Stimulated activated CD4-positive, alpha-beta T cell treated with anti-CD3 and anti-CD28 coated beads, TNF-alpha, amount 100 ng/mL, for 4 hours (primary cell): ENCODE measurements at places on chromosomes 4 and X.

- no peak for DNase-seq
Observed at GRCh38 chr4:26826721-26827120, 33.9 kb upstream of the STIM2 start.

DNA sequence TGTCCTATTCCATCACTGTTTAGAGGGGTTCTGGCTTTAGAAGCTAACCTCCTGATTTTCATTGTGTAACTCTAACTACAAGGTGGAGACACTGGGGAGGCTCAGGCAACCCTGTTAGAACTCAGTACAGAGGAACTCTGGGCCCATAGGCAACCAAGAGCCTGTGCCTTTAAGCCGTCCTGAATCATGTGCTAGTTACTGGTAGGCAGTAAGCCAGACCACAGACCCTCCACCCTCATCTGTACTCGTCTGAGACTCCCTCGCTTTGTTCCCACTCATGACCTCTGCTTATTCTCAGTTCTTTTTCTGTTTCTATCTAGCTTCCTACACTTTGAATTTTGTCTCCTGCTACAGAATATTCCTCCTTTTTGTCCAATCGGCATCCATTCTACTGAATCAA, 31.4 kb downstream of the TBC1D1 start:
- DNase-seq: no peak

GRCh38 chr4:151942971-151943370, 182.2 kb upstream of the GATB start:
- DNase-seq: no peak

- no peak for DNase-seq
Observed at GRCh38 chr4:180148737-180149136, 2094.5 kb upstream of the TENM3 start.

DNA sequence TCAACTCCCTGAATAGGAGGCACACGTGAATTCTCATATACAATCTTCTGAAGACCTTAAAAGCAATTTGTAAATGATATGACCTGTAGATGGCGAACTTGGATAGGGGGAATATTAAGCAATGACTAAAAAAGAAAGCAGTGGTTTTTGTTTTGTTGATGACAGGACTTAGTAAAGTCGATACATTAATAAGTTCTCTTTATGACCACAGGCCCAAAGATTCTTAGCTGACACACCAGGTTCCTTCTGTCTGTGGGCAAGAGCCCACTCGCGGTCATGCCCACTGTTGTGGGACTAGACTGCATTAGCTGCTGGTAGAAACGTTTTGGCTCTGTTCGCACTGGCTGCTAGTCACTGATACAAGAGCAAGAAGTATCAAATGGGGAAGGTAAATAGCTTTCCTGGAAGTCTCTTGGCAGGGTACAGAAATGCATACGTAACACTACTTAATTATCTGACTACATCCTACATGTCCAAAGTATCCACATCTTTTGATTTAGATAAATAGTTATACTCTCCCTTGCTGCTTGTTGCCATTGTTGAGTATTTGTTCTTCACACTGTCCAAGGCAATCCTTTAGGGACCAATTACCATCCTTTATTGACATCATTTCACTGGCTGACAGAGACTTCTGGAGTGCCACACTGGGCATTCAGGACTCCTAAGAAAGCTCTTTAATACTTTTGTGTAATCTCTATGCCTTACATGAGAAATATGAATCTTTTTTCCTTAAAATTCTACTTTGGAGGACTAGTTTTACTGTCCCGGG, 31.0 kb downstream of the ALPK1 start:
- DNase-seq: no peak

DNA sequence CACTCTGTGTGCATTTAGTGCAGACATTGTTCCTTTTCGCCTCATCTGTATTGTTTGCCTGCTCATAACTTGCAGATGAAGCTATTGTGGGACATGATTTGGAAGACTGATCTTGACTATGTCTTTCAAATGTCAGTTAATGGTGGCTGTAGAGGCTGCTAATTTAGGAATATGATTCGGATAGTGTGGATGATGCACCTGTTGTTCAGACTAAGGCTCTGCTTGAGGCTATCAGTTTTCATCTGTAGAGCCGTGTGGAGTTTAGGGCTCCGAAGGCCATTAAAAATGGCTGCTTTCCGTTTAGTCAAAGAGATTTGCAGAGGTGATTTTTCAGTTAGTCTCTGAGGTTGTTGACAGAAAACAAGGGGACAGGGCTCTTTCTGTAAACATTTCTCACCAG, 102.0 kb downstream of the GBA3 start:
- no peak for DNase-seq

- no peak for DNase-seq
Observed at GRCh38 chrX:151346931-151347543, 50.0 kb upstream of the VMA21 start.

- no peak for DNase-seq
Observed at GRCh38 chr4:97238956-97239666, 904.2 kb downstream of the STPG2 start.

DNA sequence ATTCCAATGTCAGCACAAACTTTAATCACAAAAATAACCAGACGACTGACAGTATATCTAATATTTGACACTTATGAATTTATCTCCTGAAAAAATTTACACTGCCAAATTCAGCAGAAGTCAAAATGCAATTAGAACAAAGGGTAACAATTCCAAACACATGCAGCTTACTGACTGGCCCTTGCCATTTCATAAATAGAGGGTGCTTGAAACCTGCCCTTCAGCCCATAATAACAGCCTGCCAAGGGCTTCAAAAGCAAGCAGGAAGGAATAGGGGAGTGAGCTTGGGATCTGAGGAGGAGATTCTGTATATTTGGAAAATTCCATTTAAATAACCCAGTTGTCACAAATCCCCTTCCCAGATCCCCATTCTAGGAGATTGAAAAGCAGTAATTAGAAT, 66.1 kb upstream of the IQCM start:
- no peak for DNase-seq

GRCh38 chr4:98586291-98586961, 72.0 kb downstream of the TSPAN5 start:
- DNase-seq: no peak

DNA sequence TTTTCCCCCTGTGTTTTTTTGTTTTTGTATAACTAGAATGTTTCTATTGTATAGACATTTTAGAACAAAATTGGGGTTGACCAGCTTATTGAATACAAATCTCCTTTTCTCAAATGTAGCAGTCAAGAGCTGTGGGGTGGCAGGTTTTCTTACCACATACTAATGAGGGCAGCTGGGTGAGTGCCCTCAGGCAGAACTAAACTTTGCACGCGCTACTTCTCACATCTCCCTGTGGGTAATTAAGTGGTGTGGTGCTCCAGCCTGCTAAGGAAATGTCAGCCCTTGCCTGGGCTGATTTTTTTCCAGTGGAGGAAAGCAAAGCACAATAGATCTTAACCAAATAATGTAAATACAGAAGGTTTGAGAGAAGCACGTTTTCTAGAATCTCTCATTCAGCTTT, 717.6 kb upstream of the TENM3 start:
- no peak for DNase-seq

- DNase-seq: no peak
Observed at GRCh38 chr4:46594661-46595060, 204.7 kb upstream of the GABRA2 start.
